ENCODE measurements at places on chromosomes 12 and 14.
A peak's percentile ranks its signal among the peaks of the same experiment; 100 is the strongest.

- peak; percentile 76 for DNase-seq
These were observed 12.2 kb downstream of the ITPK1 start for GRCh38 chr14:93103392-93104080.

- no peak for DNase-seq
These were observed 45.9 kb downstream of the AEBP2 start for GRCh38 chr12:19485240-19485639.

GRCh38 chr12:13135371-13136178 is 32.1 kb upstream of the GSG1 start:
- DNase-seq = no peak

DNA sequence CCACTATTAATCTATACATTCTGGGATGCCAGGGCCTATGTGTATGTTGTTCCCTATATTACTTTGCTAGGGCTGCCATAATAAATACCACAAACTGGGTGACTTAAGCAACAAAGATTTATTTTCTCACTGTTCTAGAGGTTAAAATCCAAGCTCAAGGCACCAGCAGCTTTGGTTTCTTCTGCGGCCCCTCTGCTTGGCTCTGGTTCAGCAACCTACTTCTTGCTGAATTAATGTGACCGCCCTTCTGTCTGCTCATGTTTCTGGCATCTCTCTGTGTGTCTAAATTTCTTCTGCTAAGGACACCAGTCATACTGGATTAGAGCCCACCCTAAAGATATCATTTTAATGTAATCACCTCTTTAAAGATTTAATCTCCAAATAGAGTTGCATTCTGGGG is 84.7 kb downstream of the ZNF664 start:
- no peak for DNase-seq

GRCh38 chr12:76874491-76875190 is 4.2 kb downstream of the CSRP2 start:
- no peak for DNase-seq

- DNase-seq = peak; percentile 48
These were observed 744 bp upstream of the MYL6 start for GRCh38 chr12:56157201-56158028.

GRCh38 chr12:116391501-116391900 is 114.0 kb upstream of the MED13L start:
- DNase-seq = no peak

DNA sequence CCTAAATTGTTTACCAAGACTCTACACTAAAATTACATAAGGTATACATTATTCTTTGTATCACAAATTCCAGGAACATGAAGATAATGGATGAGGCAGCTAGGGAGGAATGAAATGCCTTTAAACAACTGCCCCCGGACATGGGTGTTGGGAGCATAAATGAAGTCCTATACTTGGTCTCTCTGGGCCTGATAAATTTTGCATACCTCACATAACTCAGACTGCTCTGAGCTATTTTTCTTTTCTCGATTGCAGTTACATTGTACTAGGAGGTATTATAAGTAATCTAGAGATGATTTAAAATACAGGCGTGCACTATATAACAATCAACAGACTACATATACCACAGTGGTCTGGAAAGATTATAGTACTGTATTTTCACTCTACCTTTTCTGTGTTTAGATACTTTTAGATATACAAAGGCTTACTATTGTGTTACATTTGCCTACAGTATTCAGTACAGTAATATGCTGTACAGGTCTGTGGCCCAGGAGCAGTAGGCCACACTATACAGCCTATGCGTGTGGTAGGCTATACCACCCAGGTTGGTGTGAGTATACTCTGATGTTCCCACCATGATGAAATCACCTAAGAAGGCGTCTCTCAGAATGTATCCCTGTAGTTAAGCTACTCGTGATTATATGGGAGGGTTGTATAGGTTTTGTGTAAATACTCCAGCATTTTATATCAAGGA is 14.3 kb downstream of the FNTB start:
- no peak for DNase-seq

GRCh38 chr14:57487771-57488170 is 5.9 kb downstream of the CCDC198 start:
- DNase-seq = no peak

DNA sequence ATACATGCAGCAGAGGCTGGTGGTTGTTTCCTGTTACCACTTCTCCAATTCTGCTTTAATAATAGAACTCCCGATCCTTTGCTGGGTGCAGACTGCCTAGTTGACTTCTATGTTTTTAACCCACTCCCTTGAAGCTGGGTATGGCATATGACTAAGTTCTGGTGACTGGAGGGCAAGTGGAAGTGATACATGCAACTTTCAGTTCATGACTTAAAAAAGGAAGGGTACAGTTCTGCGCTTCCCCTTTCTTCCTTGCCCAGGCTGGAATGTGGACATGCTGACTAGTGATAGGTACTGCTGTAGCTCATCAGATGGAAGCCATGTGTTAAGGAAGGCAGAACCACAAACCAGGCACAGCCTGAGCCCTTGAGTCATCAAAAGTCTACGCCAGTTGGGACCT is 2.4 kb upstream of the A2M start:
- no peak for DNase-seq

DNA sequence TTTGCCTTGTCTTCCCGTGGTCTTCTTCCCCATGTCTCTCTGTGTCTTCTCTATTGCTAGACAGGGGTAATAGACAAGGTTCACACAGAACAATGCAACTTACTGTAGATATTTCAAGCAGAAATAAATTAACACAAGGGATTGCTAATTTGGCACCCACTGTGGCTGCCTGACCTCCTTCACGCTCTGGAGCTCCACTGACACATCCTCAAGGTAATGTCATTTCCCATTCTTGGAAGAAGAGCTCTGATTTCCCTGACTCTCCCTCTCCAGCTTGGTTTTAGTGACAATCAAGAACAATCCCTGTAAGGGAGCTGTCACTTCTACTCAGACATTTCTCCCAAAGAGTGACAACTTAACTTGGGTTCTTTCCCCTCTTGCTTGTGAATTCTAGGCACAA is 105.4 kb upstream of the NAP1L1 start:
- DNase-seq = no peak

- DNase-seq = no peak
These were observed 10.8 kb downstream of the RIMBP2 start for GRCh38 chr12:130705178-130705822.

- no peak for DNase-seq
These were observed 54.5 kb downstream of the APAF1 start for GRCh38 chr12:98699586-98699985.

DNA sequence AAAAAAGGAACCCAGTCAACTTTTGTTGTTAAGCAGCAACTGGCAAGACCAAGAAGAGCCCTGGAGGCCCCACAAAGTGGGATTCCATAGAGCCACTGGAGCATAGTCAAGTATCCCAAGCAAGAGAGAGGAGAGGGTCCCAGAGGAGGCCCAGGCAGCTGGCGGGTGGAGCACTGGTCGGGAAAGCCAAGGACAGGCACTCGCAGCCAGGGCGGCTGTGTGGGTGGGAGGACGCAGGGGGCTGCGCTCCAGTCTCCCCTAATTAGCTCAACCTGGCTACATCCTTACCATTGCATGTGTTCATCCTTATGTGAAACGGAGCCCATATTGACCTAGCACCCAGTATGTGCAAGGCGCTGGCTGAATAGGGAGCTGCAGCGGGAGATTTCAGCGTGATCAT is 18.3 kb upstream of the ZFP36L1 start:
- DNase-seq = no peak

DNA sequence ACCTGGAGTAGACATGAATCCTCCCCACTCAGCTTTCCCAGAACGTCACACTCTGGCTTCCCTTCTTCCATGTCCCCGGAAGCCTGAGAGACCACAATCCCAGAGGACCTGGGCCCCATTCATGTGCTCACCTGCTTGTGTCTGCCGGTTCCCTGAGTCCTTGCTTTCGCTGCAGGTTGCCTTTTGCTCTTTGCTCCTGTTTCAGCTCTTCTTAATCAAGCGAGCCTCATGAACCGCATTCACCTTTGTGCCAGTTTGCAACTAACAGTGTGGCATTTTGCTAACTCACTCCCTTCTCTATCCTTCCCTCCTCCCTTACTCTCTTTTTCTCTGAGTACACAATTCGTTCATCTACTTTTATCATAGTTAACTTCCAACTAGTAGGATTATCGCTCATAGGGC is 23.1 kb downstream of the ENTPD5 start:
- DNase-seq = no peak

DNA sequence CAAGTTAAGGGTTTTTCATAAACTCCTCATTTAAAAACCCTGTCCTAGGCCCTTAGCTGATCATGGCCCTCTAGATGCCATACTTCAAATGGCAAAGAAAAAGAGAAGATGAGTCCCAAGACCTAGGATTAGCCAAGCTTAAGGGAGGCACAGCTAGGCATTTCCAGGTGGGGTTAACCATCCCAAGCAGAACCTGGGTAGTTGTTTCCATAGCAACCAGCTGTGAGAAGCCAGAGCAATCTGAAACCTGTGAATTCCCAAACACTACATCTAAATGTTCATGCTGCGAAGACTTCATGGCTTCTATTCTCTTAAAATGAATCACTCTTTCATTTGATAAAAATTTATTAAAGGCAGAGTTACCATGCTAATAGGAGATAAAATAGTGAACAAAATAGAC is 372.9 kb downstream of the C12orf50 start:
- no peak for DNase-seq

GRCh38 chr14:68318828-68319227 is 474.0 kb downstream of the ZFP36L1 start:
- no peak for DNase-seq

DNA sequence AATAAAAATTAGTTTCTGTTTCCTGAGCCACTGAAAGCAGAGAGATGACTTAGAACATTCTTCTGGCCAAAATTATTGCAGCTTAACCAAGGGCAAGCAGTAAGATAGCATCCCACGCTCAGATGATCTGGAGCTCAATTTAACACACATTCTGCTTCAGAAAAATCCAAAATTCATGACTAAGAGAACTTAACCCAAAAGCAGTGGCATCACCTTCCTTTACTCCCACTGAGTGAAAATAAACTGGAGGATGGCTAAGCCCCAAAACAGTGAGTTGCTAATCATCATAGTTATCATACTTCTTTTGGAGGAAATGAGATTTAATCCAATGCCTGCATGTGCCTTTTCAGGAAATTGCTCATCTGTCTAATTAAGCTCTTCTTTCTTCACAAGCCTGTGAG is 195.4 kb downstream of the DUSP6 start:
- DNase-seq = peak; percentile 35

GRCh38 chr12:75635606-75636444 is 124.4 kb upstream of the KRR1 start:
- DNase-seq = peak; percentile 60

DNA sequence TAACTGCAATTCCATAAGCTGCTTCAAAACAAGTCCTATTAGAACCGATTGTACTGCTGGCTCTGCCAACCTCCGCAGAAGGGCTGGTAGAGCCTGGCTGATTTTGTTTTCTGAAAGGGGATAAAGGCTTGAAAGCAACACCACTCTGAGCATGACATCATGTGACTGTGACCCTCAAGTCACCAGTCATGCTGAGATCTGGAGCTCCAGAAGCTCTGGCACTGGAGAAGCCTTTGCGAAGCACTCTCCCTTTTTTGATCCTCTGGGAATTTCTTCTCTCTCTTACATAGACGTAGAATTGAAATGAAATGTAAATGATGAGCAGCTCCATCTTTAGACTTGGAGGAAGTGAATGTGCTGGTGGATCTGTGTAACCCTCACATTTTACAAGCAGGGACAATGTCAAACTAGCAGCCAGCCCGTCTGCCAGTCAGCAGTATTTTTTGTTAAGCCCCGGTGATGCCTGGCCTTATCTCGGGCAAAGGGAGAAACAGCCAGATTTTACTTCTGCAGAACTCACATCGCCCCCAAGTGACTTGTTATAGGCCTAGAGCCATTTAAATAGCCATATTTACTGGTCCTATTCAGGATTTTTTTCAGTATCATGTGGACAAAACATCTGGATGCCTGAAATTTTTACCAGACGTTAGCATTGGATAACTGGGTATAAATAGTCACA is 112.1 kb upstream of the NPAS3 start:
- DNase-seq = no peak

- no peak for DNase-seq
These were observed 118.2 kb downstream of the METTL25 start for GRCh38 chr12:82476511-82476910.

- peak; percentile 15 for DNase-seq
These were observed 810 bp downstream of the MARCHF9 start for GRCh38 chr12:57755454-57756372.

DNA sequence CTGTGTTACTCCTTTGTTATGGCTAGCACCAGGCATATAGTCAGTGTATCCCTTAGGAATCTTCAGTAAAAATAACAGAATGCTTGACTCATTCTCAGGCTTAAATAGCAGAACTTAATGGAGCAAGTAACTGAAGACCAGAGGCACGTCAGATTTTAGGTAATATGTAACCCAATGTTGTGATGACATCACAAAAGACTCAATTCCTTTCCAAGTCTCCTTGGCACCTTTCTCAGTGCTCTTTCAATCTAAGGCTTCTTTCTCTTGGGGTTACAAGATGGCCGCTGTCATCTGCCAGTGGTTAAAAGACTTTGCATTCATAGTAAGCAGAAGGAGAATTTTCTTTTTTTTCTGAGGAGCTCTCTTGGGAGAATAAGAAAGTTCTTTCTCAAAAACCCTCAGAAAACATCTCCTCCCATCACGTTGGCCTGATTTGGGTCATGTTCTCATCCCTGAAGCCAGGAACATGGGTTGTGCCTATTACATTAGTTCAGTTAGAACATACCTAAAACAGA is 33.4 kb upstream of the DCN start:
- no peak for DNase-seq

GRCh38 chr12:62714774-62715721 is 219.9 kb downstream of the PPM1H start:
- DNase-seq = no peak

GRCh38 chr12:52126050-52126604 is 46.6 kb downstream of the SMIM41 start:
- DNase-seq = no peak

- DNase-seq = no peak
These were observed 27.7 kb upstream of the JDP2 start for GRCh38 chr14:75399843-75400775.

GRCh38 chr14:81366884-81367283 is 33.2 kb downstream of the STON2 start:
- no peak for DNase-seq

DNA sequence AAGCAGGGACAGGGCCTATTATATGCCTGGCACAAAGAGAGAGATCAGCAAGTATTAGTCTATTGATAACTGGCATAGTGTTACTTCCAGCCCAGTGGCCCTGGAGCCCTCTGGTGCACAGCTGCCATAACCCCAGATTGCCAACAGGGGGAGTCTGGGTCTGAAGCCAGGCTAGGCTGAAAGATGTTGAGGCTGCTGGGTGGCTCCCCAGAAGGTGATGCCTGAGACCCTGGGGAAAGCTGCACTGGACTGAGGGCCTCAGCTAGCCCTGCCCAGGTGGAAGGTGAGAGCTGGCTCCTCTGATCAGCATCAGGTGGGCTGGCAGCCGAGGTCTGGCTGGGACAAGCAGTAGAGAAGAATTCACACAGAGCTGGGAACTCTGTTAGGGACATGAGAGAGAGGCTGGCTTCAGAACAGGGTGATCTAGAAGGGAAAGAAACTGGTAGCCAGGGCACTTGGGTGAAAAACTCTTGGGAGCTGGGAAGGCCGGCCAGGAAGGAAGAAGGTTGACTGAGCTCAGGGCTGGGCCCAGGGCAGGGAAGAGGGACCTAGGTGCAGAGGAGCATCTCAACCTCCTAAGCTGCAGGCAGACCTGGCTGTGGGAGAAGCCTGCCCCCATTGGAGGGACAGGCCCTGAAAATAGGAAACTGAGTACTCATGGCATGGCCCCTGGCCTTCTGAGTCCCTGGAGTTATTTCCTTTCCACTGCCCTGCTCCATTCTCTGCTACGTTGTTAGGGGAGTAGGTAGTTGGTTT is 3.9 kb downstream of the GZMH start:
- DNase-seq = peak; percentile 64
